Suppressor macrophage treated with lipopolysaccharide for 1 hour (primary cell): ENCODE measurements at places on chromosomes 16 and 17.

DNA sequence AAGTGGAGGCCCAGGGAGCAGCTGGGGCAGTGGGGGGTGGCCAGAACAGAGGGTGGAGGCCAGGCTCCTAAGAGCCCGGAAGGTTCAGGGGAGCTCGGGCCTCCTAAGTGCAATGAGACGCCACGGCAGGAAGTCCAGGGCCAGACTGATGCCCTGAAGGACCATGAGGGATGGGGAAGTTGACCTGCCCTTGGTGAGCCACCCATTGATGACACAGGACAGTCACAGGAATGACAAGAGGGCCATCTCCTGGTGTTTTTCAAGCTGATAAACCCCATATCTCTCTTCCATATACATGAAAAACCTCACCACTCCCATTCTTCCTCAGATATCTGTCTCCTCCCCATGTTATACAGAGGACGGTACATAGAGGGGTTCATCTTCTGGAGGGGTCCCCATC, 5.8 kb upstream of the MRPL58 start:
- DNase-seq = peak; percentile 66

- no peak for DNase-seq
These were observed 19.1 kb downstream of the TMC6 start for GRCh38 chr17:78109489-78109761.

GRCh38 chr17:75806822-75807500, 22.4 kb downstream of the UNK start:
- DNase-seq = no peak

- DNase-seq = no peak
These were observed 4.8 kb upstream of the MAPT start for GRCh38 chr17:45889579-45889978.

DNA sequence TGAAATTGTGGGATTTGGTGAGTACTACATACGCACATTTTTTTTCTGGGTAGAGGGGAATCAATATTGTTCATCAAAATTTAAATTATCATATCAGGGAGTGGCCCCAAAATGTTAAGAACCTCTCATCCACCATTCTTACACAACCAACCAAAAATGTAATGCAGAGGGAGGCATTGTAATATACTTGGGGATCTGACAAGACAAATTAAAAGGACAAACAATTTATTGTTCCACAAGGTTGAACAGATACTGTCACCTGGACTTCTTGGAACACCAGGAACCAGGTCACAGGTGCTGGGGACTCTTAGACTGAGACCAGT, 14.7 kb upstream of the HOXB9 start:
- no peak for DNase-seq

GRCh38 chr17:5011928-5012327, 14.2 kb downstream of the KIF1C start:
- peak; percentile 45 for DNase-seq

- DNase-seq = no peak
These were observed 91.5 kb upstream of the NLRP1 start for GRCh38 chr17:5675625-5676421.

DNA sequence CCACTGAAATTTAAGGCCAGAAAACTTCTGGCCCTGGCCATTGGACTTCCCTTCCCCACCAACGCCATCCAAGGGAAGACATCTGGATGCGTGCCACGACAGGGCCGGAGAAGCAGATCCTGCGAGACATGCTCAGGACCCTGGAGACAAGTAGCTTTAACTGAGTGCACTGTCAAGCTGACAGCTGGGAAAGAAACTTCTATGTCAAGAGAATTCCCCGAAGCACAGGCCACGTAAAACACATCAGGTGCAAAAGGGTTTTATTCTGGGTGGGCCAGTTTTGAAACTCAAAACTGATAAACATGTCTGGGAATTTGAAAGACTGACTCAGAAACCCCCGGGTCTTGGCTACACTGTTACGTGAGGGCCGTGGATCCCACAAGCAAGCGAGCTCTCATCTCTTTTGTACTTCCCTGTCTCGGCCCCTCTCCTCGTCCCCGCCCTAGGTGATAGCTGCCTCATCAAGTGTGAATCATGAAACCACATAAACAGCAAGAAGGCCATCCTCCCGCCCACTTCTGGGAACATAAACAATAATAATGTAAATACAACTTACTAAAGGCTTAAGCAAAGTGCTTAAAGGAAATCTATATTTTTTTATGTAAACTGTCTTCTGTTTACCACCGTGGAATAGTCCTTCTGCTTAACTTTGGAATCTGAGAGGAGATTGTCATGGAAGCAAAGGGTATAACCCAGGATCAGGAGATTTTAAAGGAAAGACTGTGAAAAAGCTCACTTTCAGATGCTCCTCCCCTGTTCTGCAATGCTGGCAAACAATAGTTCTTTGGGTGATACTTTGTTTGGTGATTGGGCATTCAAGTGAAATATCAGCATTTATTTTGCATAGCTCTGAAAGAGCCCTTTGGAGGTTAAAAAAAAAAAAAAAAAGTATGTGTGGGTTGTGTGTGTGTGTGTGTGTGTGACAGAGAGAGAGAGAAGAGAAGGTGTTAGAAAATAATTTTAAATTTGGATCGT, 406.0 kb upstream of the MAF start:
- DNase-seq = no peak

DNA sequence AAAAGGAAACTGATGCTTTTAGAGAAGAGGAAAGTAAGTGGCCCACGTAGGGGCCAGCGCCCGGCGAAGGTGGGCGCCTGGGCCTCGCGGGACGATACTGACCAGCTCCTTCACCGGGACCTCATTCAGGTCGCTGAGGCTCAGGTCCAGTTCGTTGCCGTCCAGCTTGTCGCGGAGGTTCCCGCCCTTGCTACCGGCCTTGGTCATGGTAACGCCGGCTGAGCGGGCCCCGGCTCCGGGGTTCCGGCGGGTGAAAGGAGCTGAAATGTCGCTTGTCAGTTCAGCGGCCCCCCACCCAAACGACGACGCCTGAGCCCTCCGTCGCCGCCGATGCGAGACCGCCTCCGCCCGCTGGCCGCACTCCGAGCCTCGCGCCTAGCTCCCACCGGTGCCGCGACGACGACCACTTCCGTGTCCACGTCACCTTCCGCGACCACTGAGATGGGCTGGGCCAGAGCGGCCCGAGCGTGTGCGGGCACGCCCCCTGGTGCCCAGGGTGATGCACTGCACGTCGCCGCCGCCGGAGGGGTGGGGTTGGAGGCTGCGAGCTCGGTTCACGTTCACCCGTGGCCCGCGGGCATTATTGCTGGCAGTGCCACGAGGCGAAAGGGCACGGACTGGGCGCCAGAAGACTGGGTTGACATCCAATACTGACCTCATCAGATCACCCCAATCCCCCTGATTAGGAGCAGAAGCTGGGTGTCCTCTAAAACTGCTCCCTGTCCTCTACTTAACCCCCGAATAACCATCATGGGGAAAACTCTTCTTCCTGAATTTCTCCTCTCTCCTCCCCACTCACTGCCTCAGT, at the start of gene LRRC59:
LRRC59 (minus strand) TSS at position 413 of the 808 bp plus-strand sequence; CDS start at position 207, 206 bp downstream.
- DNase-seq = peak; percentile 85

GRCh38 chr17:81210868-81211267, 11.9 kb downstream of the CEP131 start:
- DNase-seq = peak; percentile 47

- no peak for DNase-seq
These were observed 267.1 kb upstream of the ASIC2 start for GRCh38 chr17:33560165-33560564.

DNA sequence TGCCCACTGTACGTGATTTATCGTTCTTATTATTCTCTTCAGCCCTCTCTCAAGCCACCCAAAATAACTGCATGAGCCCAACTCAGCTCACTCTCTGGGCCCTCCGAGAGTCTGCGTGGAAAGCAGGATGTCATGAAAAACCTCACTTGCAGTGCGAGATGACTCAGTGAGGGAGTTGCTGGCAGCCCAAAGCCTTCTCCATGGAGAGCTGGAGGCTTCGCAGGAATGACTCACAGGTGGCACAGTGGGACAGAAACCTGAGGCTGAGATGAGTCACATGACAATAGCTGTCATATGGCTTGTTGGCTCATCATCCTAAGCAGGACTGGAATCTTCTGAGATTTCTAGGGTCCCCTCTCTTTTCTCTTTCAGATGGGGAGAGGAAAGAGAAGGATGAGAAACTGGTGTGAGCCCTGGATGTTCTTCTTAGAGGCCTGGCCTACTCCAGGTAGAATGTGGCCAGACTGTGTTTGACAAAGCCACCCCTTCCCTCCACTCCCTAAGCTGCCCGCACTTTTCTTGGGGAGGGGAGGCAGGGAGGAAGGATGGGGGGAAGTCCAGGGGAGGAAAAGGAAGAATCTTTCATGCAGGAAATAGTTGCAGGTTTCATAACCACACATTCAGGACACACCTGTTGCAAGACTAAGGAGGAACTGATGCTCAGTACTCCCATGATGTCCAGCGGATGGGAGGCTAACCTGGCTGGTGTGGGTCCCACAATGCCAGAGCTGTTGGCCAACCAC, 160.6 kb upstream of the RPL38 start:
- DNase-seq = peak; percentile 52

DNA sequence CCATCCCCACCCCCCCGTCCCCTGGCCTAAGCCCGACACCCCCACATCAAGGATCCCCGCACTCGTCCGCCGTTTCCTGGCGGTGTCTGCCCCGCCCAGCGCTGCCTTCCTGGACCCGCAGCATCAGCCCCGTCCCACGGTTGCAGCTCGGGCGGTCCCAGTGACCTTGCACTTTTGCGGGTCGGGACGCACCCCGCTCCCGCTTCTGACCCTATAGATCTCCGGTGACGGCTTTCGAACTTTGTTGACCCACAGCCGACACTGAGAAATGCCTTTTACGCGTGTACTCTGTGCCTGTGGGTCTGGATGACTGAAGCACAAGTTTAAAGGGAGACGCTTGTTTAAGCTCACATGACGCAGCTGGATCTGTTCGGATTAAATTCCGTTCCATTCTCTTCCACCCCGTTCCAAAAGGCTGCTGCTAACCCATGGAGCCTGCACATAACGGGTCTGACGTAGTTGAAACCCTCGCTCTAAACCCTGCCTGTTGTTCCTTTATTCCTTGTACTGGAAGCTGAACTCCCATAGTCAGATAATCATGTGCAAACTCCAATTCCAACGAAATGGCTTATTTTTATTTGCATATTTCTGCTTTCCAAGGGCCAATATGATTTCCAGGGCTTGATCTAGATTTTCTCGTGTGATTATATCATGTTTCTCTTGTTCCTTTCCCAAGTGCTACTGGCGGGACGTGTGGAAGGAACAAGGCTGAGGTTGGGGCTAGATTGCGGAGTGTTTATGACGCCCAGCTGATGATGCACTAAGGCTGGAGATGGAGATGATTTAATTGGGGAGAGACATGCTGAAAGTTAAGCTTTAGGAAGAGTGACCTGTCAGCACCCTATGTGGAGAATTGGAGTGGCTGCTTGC, 834 bp downstream of the FLYWCH1 start:
- peak; percentile 47 for DNase-seq

- no peak for DNase-seq
These were observed 411.7 kb downstream of the CPPED1 start for GRCh38 chr16:12391956-12392355.

GRCh38 chr17:28973425-28973824, 22.1 kb upstream of the PHF12 start:
- DNase-seq = no peak

DNA sequence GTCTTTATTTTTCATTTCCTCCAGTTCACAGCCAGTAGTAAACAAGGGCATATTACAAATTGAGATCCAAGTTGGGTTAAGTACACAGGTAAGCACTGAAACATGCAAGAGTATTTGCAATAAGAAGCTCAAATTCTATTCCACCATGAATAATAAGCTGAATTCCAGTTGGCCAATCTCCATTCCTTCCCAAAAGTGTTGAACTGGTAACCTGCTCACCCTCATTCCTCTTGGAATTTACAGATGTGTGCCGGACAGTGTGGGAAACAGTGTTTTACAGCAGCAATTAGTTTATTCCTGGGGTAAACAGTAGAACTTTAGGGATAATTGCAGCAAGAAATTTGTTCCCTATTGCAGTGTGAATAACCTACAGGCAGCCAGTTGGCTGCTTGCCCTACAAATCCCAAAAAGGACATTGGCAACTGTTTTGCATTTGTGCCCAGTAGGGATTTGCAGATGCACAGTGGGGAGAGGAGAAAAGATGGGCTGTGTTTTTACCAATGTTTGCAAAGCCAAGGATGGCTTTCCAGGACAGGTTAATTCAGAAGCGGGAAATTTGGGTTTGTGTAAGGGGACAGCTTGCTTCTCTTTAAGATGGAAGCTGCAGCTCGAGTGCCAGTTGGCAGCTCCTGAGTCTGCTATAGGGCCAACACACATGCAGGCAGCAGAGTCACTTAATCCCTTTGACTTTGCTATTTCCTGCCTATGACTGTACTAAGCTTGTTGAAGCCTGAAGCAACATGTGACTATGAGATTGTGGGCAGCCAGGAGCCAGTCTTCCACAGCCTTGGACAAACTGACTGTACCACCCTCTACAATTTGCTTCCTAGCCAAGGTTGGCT, 318.9 kb downstream of the MAP2K6 start:
- DNase-seq = no peak

DNA sequence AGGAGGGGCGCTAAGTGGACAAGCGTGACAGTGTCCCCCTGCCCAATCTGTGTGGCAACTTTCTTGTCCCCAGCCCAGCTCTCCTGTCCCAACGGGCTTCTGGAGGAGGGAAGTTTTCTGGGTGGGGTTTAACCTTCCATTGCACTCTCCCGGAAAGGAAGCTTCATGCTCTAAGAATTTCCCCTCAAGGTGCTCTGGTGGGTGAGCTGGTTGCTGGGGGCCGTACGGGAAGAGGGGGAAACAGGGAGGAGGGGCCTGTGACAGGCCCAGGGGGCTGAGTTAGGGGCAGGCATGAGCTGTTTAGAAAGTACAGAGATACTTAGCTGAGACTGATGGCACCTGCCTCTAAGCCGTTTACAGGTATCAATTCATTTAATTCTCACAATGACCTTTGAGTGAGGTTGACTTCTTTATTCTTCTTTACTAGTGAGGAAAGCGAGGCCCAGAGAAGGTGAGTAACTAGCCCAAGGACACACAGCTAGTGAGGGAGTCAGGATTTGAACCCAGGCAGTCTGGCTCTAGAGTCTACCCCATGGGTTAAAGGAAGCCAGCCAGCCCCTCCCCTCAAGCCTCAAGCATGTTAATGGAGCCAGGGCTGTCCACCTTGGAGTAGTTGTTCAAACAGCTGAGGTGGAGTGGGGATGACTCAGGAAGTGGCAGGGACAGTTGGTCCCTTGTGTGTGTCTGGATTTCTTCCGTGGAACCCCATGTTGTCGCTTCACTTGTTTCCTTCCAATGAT, 18.9 kb downstream of the ADGRG1 start:
- no peak for DNase-seq

DNA sequence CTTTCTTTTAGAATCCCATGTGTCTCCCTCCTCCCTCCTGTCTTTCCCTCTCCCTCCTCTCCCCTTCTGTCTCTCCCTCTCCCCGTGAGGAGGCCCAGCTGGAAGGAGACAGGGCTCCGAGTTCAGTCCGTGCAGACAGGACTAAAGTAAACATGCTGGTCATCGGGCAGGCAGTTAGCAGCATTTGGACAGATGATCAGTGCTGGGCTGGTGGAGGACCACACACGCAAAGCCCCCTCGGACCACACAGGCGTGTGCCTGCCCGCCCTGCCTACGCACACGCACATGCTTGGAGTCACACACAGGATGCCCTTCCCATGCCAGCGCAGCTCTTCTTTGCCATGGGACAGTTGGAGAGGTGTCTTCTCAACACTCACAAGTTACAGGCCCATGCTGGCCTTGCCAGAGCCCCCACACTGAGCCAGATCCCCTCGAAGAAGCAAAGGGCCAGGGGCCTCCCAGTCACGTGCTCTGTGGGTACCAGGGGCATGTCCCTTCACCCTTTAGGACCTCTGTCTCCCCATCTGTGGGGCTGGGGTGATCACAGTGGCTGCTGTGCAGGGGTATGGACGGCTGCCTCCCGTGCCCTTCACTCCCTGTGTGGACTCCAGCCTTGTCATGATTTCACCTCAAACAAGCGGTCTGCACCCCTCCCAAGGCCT, 215.7 kb upstream of the FOXF1 start:
- DNase-seq = no peak
